ENCODE measurements at places on chromosomes 11 and 22.

DNA sequence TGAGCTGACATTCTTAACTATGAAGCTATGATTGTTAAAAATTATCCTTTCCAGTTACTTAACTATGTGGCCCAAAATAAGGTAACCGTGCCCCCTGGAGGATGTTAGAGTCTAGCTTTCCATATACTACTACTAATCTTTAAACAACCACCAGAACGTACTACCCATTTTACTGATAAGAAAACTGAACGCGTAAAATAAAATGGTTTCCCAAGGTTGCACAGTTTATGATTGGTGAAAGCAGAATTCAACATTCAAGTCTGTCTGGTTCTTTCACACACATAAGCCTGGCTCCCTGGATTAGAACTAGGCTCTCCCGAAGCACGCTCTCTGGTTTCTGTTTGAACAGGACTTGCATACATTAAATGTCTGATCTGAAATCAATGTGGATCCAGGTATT lies 437.8 kb upstream of the CCDC90B start:
- peaks cover 2% of the 10 kb centered on the region for H3K4me1 ChIP-seq
- no peak overlapping the region for H3K27ac ChIP-seq
- no peaks in the 10 kb centered on the region for H3K27me3 ChIP-seq

DNA sequence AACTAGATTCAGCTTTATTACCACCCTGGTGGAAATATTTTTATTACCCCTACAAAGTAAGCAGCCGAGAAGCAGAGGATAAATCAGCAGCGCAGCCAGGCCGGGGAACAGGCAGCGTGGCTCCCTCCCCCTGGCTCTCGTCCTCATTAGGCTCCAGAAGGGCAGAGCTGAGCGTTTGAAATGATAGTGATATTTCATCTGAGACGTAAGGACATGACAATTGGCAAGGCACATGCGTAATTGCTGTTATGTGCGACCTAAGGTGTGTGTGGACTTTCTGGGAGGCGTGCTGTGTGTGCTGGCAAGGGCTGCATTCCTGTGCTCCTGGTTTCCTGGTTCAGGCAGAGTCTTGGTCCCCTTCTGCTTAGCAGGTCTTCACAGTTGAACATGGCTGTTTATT lies 247.8 kb downstream of the TBC1D22A start:
- H3K27ac ChIP-seq = no peak overlapping the region
- no peak overlapping the region for H3K4me3 ChIP-seq
- H3K36me3 ChIP-seq = peaks cover 7% of the 10 kb centered on the region
- DNase-seq = peak; percentile 35
- H3K4me1 ChIP-seq = peaks cover 2% of the 10 kb centered on the region

GRCh38 chr22:24474221-24474620 lies 20.9 kb upstream of the UPB1 start:
- no peaks in the 10 kb centered on the region for H3K27me3 ChIP-seq
- H3K4me1 ChIP-seq = no peaks in the 10 kb centered on the region
- no peaks in the 10 kb centered on the region for H3K36me3 ChIP-seq
- no peak overlapping the region for H3K27ac ChIP-seq
- DNase-seq = no peak

- H3K4me3 ChIP-seq = no peak overlapping the region
- H3K27ac ChIP-seq = peak overlapping the region; percentile 28
- no peaks in the 10 kb centered on the region for H3K36me3 ChIP-seq
- H3K4me1 ChIP-seq = no peaks in the 10 kb centered on the region
- H3K27me3 ChIP-seq = no peaks in the 10 kb centered on the region
Measured at GRCh38 chr11:14373941-14374646, 15.1 kb upstream of the RRAS2 start.

GRCh38 chr11:78424334-78425270 lies 7.0 kb upstream of the GAB2 start:
- H3K27me3 ChIP-seq = no peaks in the 10 kb centered on the region
- no peaks in the 10 kb centered on the region for H3K36me3 ChIP-seq
- peaks cover 7% of the 10 kb centered on the region for H3K4me1 ChIP-seq
- no peak overlapping the region for H3K4me3 ChIP-seq

DNA sequence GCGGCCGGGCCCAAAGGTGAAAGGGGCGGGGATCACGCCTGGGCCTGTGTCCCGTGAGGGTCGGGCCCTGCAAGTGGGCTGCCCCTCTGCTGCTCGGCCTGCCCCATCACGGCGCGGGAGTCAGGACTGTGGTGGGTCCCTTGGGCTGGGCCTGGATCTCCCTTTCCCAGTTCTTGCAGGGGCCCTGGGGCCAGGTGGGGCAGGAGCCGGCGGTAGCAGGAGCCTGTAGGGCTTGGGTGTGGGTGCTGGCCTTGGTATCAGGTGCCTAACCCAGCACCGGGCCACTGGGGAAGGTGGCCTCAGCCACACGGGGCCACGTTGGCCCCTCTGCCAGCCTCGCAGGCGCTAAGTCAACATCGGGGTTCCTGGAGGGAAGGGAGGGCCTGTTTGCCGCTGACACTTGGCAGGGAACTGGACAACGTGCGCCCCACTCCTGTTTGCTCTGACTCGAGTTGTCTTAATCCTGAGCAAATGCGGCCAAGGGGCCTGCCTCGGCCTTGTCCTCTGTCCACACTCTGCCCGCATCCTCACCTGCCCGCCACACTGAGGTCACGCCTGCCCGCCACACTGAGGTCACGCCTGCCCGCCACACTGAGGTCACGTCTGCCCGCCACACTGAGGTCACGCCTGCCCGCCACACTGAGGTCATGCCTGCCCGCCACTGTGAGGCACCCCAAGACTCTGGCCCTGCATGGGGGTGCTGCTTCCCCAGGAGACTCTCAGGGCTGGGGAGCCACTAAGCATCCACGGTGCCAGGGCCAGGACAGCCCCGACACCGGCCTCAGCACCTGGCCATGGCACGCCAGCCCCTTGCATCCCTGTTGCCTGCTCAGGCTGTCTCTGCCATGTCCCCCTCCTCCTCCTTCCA lies 14.2 kb upstream of the MUC5B start:
- no peak overlapping the region for H3K27ac ChIP-seq
- H3K27me3 ChIP-seq = no peaks in the 10 kb centered on the region
- H3K4me1 ChIP-seq = no peaks in the 10 kb centered on the region

GRCh38 chr11:131591051-131591461 lies 220.6 kb downstream of the NTM start:
- H3K4me3 ChIP-seq = no peak overlapping the region
- H3K27ac ChIP-seq = no peak overlapping the region
- H3K36me3 ChIP-seq = no peaks in the 10 kb centered on the region
- H3K4me1 ChIP-seq = no peaks in the 10 kb centered on the region

DNA sequence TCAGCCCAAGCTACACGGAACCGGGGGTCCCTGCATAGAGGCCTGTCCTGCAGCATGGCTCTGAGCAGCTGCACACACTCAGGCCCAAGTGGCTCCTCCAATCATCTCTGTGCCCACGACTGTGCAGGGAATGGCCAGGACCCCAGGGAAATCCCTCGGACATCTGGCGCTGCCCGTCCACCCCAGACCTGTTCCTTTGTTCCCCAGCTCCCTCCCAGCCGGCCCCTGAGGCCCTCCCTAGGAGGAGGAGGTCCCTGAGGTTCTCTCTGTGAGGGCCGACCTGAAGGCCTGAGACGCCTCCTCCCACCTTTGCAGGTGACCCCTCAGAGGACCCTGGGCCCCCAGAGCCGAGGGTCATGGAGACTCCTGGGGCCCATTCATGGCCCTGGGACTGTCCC lies 1.1 kb downstream of the MLC1 start:
- H3K4me3 ChIP-seq = no peak overlapping the region
- no peaks in the 10 kb centered on the region for H3K36me3 ChIP-seq
- H3K4me1 ChIP-seq = no peaks in the 10 kb centered on the region
- H3K27ac ChIP-seq = no peak overlapping the region

DNA sequence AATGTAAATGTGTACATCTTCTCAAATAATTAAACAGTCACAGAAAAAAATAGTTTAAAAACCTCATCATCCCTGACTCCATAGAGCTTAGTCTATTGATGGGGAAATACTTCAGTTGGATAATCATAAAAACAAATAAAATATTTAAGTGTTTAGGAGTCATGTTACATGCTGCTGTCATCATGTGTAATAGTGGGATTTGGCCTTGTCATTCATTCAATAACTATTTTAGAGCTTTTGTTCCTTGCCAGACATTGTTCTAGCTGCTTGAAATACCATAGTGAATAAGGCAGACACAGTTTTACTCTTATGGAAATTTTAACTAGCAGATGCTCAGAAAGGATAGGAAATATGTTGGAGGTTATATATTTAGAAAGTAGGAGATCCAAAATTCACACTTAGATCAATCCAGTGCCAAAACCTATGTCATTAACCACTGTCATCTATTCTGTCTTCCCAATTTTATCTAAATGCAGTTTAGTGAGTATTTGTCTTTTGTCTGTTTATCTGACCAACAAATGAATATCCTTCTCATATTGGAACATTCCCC lies 324.7 kb downstream of the CASP12 start:
- no peak overlapping the region for H3K27ac ChIP-seq
- DNase-seq = no peak
- H3K27me3 ChIP-seq = no peaks in the 10 kb centered on the region
- no peak overlapping the region for H3K4me3 ChIP-seq
- no peaks in the 10 kb centered on the region for H3K4me1 ChIP-seq

GRCh38 chr11:69264486-69264885 lies 29.5 kb upstream of the MYEOV start:
- H3K27ac ChIP-seq = no peak overlapping the region
- DNase-seq = no peak
- no peak overlapping the region for H3K4me3 ChIP-seq
- no peaks in the 10 kb centered on the region for H3K36me3 ChIP-seq

DNA sequence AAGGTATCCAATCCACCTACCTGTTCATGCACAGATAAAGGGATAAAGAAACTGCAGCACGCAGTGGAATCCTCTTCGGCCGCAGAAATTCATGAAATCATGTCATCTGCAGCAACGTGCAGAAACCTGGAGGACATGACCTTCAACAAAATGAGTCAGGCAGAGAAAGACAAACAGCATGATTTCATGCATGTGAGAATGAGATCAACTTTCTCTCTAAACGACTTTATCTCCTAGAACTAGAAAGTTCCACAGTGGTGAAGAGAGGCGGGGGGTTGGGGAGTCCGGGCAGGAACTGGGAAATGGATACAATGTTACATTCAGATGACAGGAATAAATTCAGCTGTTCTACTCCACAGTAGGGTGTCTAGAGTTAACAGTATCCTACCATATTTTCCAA lies 9.9 kb downstream of the RGL4 start:
- peaks cover 54% of the 10 kb centered on the region for H3K36me3 ChIP-seq
- H3K27me3 ChIP-seq = no peaks in the 10 kb centered on the region
- no peak overlapping the region for H3K27ac ChIP-seq
- no peak overlapping the region for H3K4me3 ChIP-seq
- peaks cover 2% of the 10 kb centered on the region for H3K4me1 ChIP-seq
- DNase-seq = no peak

GRCh38 chr11:86185381-86185750 lies 59.2 kb upstream of the EED start:
- H3K36me3 ChIP-seq = no peaks in the 10 kb centered on the region
- no peaks in the 10 kb centered on the region for H3K27me3 ChIP-seq
- H3K27ac ChIP-seq = no peak overlapping the region
- H3K4me1 ChIP-seq = peaks cover 4% of the 10 kb centered on the region
- no peak for DNase-seq
- H3K4me3 ChIP-seq = no peak overlapping the region

- peaks cover 16% of the 10 kb centered on the region for H3K4me1 ChIP-seq
- H3K27ac ChIP-seq = no peak overlapping the region
- no peaks in the 10 kb centered on the region for H3K27me3 ChIP-seq
- H3K36me3 ChIP-seq = peaks cover 15% of the 10 kb centered on the region
- H3K4me3 ChIP-seq = no peak overlapping the region
- no peak for DNase-seq
Measured at GRCh38 chr11:68266121-68266891, 5.5 kb downstream of the C11orf24 start.

GRCh38 chr22:31891366-31892079 lies 52.8 kb upstream of the YWHAH start:
- no peak overlapping the region for H3K4me3 ChIP-seq
- DNase-seq = peak; percentile 66
- no peaks in the 10 kb centered on the region for H3K27me3 ChIP-seq

DNA sequence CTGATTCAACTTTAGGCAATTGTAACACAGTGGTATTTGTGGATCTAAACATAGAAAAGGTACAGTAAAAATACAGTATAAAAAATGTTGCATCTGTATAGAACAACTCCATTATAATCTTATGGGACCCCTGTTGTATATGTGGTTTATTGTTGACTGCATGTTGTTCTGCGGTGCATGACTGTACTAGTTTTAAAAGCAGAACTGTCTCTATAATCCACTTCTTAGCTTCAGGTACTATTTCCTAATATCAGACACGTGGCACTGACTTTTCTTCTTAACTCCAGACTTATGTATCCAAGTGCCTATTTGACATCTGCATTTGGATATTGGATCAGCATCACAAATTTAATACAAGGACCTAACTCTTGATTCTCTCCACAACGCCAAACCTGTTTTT lies 41.1 kb downstream of the PACS1 start:
- H3K27ac ChIP-seq = no peak overlapping the region
- DNase-seq = no peak
- H3K4me1 ChIP-seq = no peaks in the 10 kb centered on the region

GRCh38 chr11:79461144-79461543 lies 20.3 kb upstream of the TENM4 start:
- no peak for DNase-seq
- H3K4me1 ChIP-seq = no peaks in the 10 kb centered on the region
- no peak overlapping the region for H3K4me3 ChIP-seq
- H3K27ac ChIP-seq = no peak overlapping the region
- H3K27me3 ChIP-seq = no peaks in the 10 kb centered on the region

GRCh38 chr11:106238704-106239360 lies 161.4 kb downstream of the AASDHPPT start:
- H3K4me3 ChIP-seq = no peak overlapping the region
- no peaks in the 10 kb centered on the region for H3K4me1 ChIP-seq
- peak; percentile 14 for DNase-seq
- H3K36me3 ChIP-seq = no peaks in the 10 kb centered on the region
- H3K27me3 ChIP-seq = no peaks in the 10 kb centered on the region
- no peak overlapping the region for H3K27ac ChIP-seq

DNA sequence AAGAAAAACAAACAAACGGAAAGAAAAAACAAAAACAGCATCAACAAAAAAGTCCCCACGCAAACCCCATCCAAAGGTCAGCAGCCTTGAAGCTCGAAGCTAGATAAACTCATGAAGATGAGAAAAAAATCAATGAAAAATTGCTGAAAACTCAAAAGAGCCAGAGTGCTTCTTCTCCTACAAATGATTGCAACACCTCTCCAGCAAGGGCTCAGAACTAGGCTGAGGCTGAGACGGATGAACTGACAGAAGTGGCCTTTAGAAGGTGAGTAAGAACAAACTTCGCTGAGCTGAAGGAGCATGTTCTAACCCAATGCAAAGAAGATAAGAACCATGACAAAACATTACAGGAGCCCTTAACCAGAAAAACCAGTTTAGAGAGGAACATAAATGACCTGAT lies 18.4 kb upstream of the FTH1 start:
- H3K27ac ChIP-seq = no peak overlapping the region
- DNase-seq = no peak
- H3K36me3 ChIP-seq = no peaks in the 10 kb centered on the region
- no peaks in the 10 kb centered on the region for H3K4me1 ChIP-seq
- H3K4me3 ChIP-seq = no peak overlapping the region
